ENCODE measurements at places on chromosomes 2 and 18. TPM values are rescaled to one million over a fixed set of nuclear protein-coding genes. Genes with fewer than 3 reads are reported as not detected.

Gene CHRND
- total RNA-seq, result not detected

Gene GBX2
- not detected for total RNA-seq

Gene PDE11A
- total RNA-seq, result 0.33 TPM

Gene CNOT9
- 69.2 TPM for total RNA-seq

Gene FAM228A
- total RNA-seq, result under 0.01 TPM

Gene C18orf54
- 10.2 TPM for total RNA-seq

Gene NAGK
- 55.8 TPM for total RNA-seq

Gene LIMS4
- 10.0 TPM for total RNA-seq

Gene RBM44
- total RNA-seq, result 0.25 TPM

Gene ZNF804A
- total RNA-seq, result 11.5 TPM

Gene MC4R
- not detected for total RNA-seq

Gene KCNF1
- not detected for total RNA-seq

Gene SCRN3
- 28.6 TPM for total RNA-seq

Gene GATA6
- 15.2 TPM for total RNA-seq

Gene SCYGR4
- total RNA-seq, result not detected

Gene WDR33
- 34.0 TPM for total RNA-seq

Gene DQX1
- 0.11 TPM for total RNA-seq

Gene GALNT14
- 1.2 TPM for total RNA-seq

Gene PRSS56
- not detected for total RNA-seq

Gene DYNAP
- not detected for total RNA-seq

Gene SERPINB4
- not detected for total RNA-seq

Gene CAPN13
- not detected for total RNA-seq

Gene UPP2
- total RNA-seq, result not detected

Gene DSG1
- not detected for total RNA-seq
